ENCODE measurements at places on chromosomes 1 and 21. TPM values are rescaled to one million over a fixed set of nuclear protein-coding genes. Genes with fewer than 3 reads are reported as not detected.

Gene TNFRSF4
- total RNA-seq = 0.20 TPM

Gene SLC16A4
- total RNA-seq = 1.8 TPM

Gene ILDR2
- 30.3 TPM for total RNA-seq

Gene LCE2B
- not detected for total RNA-seq

Gene MYBPH
- total RNA-seq = not detected
